ENCODE measurements at places on chromosomes 12 and 14.

DNA sequence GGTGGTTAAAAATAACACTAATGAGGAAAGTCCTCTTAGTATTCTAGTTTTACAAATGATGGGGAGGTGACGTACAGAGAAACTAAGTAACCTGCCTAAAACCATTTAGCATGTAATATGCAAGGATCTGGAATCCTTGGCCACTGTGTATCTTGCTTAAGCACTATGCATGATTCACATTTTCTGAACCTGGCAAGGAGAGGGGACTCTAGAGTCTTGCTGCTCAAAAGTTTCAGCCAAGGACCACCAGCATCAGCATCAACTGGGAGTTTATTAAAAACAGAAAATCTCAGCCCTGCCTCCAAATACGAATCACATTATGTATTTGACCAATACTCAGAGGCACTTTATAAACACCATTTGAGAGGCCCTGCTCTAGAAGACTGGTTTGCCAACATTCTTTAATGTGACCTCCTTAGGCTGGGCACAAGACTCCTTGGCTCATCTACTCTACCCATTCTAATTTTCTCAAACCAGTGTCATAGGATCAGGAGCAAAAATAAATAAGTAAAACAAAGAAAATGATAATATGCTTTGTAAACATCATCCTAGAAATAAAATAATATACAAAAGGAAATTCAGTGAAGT, 52.9 kb downstream of the ABCC9 start:
- DNase-seq, result no peak

DNA sequence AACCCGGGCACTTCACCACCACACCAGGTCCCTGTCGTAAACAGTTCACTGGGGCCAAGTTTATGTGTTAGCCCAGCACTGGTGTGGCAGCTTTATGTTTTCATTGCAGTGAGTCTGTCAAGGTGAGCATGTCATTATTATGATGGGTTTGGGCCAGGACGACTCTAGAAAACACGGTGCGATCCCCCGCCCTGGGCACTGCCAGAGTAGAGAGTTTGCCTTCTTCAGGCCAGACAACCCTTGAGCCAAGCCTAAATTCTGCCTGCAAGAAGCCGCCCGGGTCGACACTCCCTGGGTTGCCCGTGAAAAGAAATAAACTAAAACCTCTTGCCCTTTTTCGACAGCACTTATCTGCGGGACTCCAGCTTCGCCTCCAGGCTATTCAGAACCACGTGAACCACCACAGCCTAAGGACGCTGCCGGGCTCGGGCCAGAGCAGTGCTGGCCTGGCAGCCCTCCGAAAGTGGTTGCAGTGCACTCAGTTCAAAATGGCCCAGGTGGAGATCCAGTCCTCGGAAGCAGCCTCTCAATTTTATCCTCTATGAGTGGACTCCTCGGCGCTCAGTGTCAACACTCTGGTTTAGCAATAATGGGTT, 81.8 kb downstream of the PRIMA1 start:
- no peak for DNase-seq

GRCh38 chr14:37571391-37571790, 23.7 kb downstream of the FOXA1 start:
- DNase-seq, result no peak

- no peak for DNase-seq
These were observed 184.8 kb upstream of the PDE3A start for GRCh38 chr12:20183563-20183962.

GRCh38 chr12:90129366-90130030, 420.9 kb upstream of the ATP2B1 start:
- DNase-seq, result no peak

All from left hindlimb (tissue), 1 donor.